ENCODE measurements at places on chromosomes 12 and 14.

DNA sequence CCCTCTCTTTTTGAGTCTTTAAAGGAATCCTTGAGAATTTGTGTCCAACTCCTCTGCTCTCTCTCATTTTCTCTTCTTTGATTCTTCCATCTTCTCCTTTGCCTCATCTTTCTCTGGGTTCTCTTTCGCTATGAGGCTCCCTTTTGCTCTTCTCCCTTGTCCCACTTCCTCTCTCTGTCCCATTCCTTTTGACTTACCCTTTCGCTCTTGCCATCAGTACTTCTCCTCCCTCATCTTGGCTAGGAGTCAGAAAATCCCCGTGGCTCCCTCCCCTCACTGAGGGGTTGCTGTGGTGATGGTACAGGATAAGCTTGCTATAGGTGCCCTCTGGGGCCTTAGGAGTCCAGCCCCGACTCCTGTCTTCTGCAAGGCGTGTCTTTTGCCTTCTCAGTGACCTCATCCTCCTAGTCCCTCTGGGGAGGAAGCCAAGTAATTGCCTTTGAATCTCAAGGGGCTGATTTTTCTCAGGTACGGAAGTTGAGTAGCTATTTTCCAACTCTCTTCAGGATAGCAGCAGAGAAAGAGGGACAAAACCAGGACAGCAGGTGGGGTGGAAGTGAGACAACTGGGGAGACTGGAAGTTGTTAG lies 6.4 kb downstream of the PDE1B start:
- no peak for DNase-seq

DNA sequence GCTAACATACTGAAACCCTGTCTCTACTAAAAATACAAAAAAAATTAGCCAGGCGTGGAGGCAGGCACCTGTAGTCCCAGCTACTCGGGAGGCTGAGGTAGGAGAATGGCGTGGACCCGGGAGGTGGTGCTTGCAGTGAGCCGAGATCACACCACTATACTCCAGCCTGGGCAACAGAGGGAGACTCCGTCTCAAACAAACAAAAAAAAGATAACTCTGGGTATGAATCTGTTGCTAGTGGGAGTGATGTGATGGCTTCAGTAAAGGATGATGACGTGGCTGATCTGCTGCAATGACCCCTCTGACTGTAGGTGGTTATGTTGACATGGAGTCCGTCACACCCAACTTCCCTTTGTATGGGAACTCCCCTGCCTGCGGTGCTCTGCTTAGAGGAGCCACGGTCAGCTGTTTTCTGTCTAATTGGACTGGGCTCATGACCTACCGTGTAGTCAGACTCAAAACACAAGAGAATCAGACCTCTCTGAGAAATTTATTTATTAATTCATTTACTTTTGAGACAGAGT lies 59.1 kb upstream of the MED13L start:
- no peak for DNase-seq

- DNase-seq, result no peak
These were observed 73.7 kb downstream of the ANKS1B start for GRCh38 chr12:99911081-99911480.

DNA sequence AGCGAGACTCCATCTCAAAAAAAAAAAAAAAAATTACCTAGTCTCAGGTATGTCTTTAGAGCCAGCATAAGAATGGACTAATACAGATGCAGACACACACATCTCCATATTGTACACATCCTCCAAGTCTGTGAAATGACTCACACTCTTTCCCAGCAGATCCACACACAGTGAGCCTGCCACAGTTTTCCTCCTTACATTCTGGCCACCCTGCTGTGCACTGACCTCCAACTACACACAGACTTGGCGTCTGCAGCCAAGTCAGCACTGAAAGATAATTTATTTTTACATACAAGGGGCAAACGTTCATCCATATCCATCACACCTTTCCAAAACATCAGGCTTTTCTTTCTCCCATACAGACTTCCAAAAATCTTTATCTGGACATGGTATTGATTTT lies 115.9 kb downstream of the SLC25A21 start:
- no peak for DNase-seq

GRCh38 chr14:32428875-32429274 lies 99.8 kb downstream of the AKAP6 start:
- DNase-seq, result no peak

GRCh38 chr14:70093156-70093555 lies 95.6 kb downstream of the SLC8A3 start:
- no peak for DNase-seq

- DNase-seq, result no peak
These were observed 24.3 kb upstream of the TMEM106C start for GRCh38 chr12:47939009-47939601.

Measured in stimulated activated CD4-positive, alpha-beta T cell treated with anti-CD3 and anti-CD28 coated beads, Interleukin-2, amount 100 ng/mL, for 48 hours (primary cell).